ENCODE measurements at places on chromosomes 6 and 20.

DNA sequence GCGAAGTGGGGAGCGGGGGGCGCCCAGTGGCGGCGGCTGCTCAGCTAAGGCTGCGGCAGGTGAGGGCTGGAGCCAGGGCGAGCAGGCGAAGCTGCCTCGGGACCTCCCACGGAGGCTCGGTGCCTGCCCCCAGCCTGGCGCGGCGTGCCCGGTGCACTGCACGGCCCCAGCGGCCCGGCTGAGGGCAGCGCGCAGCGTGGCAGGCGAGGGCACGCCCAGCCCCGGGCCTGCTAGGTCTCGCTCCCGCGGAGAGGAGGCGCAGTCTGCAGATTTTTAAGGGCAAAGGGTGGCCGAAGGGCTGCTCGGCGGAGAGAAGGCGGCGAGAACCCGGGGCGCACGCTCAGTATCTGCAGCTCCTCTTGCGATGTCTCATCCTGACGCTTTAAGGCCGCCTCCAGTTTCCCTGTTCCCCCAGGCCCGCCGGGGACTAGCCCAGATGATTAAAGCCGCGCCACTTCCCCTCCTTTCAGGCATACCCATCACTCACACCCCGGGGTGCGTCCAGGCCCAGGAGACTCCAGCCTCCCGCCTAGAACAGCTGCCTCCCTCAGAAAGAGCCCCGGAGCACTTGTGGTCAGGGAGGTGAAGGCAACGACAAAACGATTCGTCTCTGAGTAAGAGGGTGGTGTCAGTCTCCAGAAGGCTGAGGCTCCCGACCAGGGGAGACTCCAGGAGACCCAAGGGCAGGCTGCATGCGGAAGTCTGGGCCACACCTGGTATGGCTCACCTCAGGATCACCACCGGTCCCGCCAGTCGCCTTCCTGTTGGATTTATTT lies at the start of gene FERMT1:
FERMT1 (minus strand) TSS at position 158 of the 776 bp plus-strand sequence. CDS start 3,476 bp downstream, outside the sequence.
- DNase-seq: no peak

GRCh38 chr20:17868151-17868550 lies 100.4 kb downstream of the SNX5 start:
- DNase-seq: no peak

GRCh38 chr6:36094753-36095496 lies 35.4 kb upstream of the MAPK13 start:
- DNase-seq: peak; percentile 73

GRCh38 chr6:22601984-22602383 lies 32.6 kb downstream of the HDGFL1 start:
- DNase-seq: no peak

GRCh38 chr6:53604623-53605190 lies 59.8 kb upstream of the GCLC start:
- DNase-seq: no peak

- DNase-seq: no peak
Measured at GRCh38 chr6:103268335-103268734, 1591.4 kb downstream of the HACE1 start.

Data from activated naive CD4-positive, alpha-beta T cell (primary cell).